ENCODE measurements at places on chromosomes 1 and 21.

DNA sequence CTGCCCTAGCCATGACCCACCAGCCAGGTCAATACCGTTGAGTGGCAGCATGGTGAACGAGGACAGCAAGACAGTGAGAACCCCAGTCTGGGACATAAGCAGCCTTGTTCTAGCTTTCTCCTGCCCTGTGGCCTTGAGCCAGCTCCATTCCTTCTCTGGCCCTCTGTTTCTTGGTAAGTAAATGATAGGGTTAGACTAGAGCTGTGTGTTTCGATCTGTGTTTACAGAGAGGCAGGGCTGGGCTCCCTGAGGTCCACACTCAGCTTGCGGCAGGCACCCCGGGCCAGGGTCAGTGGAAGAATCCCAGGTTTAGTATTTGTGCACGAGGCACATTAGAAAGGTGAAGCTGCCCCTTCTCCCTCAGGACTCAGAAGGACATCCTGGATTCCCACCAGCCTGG is 27.3 kb downstream of the FOXO6 start:
- DNase-seq: peak; percentile 38

- peak; percentile 88 for DNase-seq
Observed at GRCh38 chr1:24413350-24414163, at the start of gene STPG1. STPG1 (minus strand) TSS chr1:24413782; CDS start chr1:24401388, 12,394 bp downstream.

GRCh38 chr1:117817629-117818028 is 111.8 kb downstream of the GDAP2 start:
- no peak for DNase-seq

GRCh38 chr1:27773826-27774445 is 917 bp downstream of the STX12 start:
- DNase-seq: no peak

- no peak for DNase-seq
Observed at GRCh38 chr1:204513117-204513716, 3.0 kb upstream of the MDM4 start.

GRCh38 chr1:13733711-13734110 is 33.7 kb downstream of the PRDM2 start:
- no peak for DNase-seq

DNA sequence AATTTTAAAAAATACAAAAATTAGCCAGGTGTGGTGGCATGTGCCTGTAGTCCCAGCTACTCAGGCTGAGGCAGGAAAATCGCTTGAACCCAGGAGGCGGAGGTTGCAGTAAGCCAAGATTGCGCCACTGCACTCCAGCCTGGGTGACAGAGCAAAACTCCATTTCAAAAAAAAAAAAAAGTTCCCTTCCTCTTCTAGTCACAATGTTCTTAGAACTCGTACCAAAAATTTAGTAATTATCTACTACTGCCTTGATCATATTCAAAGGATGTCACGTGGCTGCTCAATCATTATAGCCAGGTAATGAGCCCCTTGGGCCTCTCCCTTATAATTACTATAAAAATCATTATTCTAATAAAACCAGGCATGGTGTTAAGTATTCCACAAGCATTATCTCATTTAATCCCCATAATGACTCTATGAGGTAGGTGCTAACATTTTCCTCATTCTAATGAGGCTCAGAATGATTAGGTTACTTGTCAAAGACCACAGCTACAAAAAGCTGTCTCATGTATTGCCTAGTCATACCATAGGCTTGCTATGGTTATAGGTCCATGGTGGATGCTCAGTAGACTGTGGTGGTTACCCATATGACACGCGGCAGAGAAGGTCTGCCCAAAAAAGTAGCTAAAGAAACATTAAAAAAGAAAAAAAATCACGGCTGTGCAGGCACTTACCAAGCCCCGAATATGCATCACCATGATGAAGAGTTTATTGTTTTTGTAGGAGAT is 15.5 kb upstream of the PPP1R15B start:
- peak; percentile 18 for DNase-seq

DNA sequence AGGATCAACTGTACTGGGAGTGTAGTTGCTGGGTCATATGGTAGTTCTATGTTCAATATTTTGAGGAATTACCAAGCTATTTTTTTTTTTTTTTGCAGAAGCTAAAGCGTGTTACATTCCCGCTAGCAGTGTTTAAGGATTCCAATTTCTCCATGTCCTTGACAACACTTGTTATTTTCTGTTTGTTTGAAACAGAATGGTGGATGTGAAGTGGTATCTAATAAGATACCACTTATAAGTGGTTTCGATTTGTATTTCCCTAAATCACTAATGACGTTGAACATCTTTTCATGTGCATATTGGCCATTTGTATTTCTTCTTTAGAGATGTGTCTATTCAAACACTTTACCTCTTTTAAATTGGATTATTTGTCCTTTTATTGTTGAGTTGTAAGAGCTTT is 112.2 kb downstream of the DISP1 start:
- DNase-seq: no peak

DNA sequence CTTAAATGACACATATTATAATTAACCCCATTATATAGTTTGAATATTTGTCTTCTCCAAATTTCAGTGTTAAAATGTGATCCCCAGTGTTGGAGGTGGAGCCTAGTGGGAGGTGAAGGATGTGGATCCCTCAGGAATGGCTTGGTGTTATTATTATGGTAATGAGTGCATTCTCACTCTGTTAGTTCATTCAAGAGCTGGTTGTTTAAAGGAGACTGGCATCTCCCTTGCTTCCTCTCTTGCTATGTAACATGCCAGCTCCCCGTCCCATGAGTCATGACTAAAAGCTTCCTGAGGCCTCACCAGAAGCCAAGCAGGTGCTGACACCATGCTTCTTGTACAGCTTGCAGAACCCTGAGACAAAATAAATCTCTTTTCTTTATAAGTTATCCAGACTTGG is 1612.7 kb downstream of the AMY1C start:
- no peak for DNase-seq

GRCh38 chr1:235511470-235512240 is 7.4 kb upstream of the B3GALNT2 start:
- no peak for DNase-seq

GRCh38 chr1:43531107-43531905 is 623 bp downstream of the PTPRF start:
- no peak for DNase-seq

Data from stomach (tissue), 19 donors.